ENCODE measurements at places on chromosomes 3 and 15.

GRCh38 chr15:48084759-48085590, 35.8 kb upstream of the SLC24A5 start:
- DNase-seq: peak; percentile 19

DNA sequence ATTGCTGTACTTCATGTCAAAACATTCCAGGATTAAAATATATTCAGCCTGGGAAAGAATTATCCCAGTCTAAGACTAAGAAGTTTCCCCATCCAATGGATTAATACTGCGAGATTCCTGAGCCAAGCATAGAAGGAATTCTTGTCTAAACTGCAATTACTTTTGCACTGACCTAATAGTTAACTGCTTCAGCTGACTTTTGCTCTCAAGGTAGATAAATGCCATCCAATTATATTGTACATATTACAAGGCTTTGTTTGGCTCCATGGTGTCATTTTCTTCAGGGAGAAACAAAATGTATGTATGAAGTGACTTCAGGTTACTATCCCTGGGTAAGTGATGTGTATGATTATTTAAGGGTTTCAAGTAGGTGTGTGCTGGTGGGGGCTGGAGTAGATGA, 6.1 kb upstream of the IFT57 start:
- no peak for DNase-seq

DNA sequence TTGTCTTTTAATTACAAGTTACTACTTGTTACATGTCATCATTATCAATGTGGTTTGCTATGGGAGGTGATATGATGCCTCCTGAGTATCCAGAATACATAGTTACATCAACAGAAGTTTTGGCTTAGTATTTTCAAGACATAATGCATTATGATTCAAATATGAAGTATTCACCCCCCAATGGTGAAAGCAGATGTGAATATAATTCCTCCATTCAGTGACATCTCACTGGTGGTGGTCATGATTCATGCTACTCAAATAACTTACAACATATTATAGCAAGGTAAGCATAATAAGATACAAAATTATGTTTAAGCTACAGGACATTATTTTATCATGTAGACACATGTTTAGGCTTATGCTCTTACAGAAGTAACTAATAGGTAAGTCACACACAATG, 34.9 kb upstream of the TTBK2 start:
- peak; percentile 65 for DNase-seq

GRCh38 chr3:138390582-138390932, 42.2 kb downstream of the MRAS start:
- DNase-seq: no peak

GRCh38 chr15:78437107-78437761, 782 bp upstream of the IREB2 start:
- no peak for DNase-seq

- DNase-seq: no peak
Measured at GRCh38 chr15:77039848-77040247, 31.1 kb downstream of the TSPAN3 start.

DNA sequence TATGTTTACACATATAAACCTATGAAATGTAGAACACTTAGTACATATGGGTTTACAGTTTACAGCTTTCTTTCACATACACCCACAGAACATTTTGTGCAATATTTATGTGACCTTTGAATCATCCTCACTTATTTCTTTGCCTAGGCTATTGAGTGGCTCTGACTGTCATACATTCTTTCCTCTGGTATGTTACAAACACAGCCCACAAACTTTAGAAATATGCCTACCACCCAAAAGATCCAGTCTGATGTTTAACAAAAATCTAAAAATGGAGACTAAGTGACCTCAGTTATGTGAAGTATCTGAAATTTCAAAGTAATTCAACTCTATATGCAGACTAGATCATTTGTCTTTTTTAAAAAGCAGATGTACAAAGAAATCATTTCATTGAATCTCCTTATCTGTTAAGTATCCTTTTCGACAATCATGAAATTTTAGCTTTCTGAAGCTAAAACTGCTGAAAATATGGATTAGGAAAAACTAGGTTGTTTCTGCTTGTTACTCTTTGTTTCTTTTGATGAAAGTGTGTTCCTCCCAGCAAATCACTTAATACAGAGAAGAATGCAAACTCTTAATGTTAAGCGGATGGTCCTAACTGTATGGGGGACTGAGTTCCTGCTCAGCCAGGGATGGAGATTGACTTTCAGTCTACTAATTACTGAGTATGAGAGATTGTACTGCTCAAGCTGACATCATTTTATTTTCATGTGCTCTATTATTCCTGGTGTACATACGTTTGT, 27.7 kb downstream of the CCDC54 start:
- DNase-seq: peak; percentile 84

- no peak for DNase-seq
Measured at GRCh38 chr3:77902675-77903074, 862.8 kb downstream of the ROBO2 start.

GRCh38 chr15:46127361-46127874, 492.6 kb downstream of the SQOR start:
- DNase-seq: peak; percentile 65

GRCh38 chr15:99104788-99105513, at the start of gene SYNM:
Gene SYNM, plus strand, starts transcription at chr15:99105080. Its CDS starts 120 bp downstream, at chr15:99105200.
- DNase-seq: peak; percentile 82

GRCh38 chr3:119418641-119419040, 44.8 kb downstream of the TMEM39A start:
- DNase-seq: peak; percentile 19

- no peak for DNase-seq
Measured at GRCh38 chr3:52292247-52293065, 4.8 kb downstream of the GLYCTK start.

GRCh38 chr3:52174896-52175295, 20.7 kb upstream of the POC1A start:
- DNase-seq: no peak

- DNase-seq: no peak
Measured at GRCh38 chr3:130312374-130312773, 33.1 kb upstream of the COL6A5 start.

DNA sequence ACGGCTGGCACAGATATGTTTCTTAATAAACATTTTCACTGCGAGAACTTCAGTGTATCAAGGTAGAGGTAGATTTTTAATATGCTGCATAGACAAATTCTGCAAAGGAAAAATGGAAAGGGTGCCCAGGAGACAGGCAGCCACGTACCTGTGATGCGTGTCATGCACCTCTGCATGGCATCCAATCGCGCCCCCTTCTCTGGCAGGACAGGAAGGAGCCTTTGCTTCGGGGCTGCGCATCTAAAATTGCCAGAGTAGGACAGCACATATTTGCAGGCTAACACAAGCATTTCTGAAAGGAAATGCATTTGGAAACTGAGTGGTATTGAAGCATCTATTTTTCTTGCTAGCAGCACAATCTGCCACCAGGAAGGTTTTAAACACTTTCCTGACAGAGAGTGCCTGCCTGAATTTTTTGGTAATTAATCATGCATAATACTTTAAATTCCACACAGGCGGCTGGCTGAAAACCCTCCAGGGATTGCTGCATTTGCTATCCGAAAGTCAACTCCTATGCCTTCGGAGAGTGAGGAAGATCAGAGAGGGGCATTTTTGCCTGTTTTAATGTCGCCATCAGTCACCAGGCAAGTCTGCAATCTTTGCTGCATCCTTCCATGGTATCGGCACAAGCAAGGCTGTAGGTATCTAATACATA, 165.1 kb upstream of the ATP10A start:
- peak; percentile 64 for DNase-seq

DNA sequence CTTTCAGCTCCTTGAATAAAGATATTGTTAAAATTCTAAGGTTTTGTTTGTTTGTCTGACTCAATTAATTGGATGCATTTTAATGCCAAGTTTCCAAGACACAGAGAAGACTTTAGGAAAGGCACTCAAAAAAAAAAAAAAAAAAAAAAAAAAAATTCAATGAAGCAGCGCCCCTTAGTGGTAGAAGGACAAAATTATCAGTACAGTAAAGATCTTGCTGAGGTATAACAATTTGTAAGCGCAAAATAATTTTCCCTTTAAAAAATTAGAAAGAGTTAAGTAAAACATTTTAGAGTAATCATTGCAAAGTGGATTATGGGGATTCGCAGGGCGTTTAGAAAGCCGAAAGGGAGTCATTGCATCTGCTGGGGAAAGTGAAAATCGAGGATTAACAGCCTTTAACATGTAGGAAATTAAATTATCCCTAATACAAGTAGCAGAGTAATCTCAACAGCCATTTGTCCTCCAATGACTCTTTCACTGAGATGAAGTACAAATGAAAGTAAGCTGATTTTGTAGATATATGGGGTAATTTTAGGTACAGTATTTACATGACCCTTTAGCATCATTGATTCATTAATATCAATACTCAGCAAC, 5.8 kb upstream of the DIS3L start:
- DNase-seq: peak; percentile 40

DNA sequence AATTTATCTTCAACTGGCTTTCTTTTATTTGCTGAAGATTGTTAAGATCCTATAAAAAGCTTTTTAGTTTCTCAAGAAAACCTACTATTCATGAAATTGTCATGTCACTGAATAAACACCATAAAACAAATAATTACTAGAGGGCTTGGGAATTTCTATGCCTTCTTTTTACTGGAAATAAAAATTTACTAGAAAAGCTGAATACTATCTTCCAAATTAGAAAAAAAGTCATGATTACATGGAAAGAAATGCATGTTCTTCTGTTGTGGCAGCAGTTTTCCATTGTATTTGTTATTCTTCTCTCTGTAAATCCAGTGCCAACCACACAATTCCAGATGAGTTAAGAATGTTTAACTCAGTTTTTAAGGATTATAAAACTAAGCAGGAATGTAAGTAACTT, 153.8 kb downstream of the RAP2B start:
- DNase-seq: peak; percentile 46

GRCh38 chr15:77059786-77060361, 11.0 kb downstream of the TSPAN3 start:
- no peak for DNase-seq

DNA sequence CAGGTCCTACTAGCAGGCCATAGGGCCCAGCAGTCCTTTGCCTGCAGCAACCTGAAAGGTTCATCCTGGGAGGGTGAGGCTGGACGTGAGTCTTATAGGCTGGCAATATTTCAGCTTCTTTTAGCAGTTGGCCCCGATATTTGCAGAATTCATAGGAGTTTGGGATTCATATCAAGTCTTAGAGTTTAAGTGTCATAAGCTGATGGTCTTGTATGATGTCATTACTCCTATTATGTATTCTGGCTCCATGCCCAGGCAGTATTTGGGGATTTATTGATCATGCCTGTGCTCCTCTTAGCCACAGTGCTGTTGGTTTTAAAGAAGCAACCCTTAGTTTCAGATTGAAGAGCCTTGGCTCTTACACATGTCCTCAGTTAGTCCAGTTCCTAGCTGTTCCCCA, 41.3 kb upstream of the POLR2M start:
- DNase-seq: no peak

GRCh38 chr15:58246041-58246440, 107.9 kb downstream of the AQP9 start:
- DNase-seq: no peak

- DNase-seq: no peak
Measured at GRCh38 chr3:107650788-107651187, 128.0 kb downstream of the BBX start.

DNA sequence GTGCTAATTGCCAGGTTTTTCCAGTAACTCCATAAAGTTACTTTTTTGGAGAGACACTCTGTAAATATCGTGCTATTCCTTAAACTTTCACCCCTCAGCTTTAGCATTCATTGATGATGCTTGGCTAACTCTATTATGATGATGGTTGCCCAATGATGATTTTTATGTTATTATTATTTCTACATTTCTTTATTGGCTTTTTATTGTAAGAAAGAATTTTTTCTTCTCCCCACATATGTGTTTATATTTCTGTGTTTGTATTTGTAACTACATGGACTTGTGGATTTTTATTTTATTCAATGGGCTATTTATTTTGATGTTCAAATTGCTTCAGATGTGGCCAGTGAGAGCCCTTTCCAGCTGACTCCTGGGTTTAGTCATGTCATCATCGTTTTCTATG, 162.5 kb upstream of the BHLHE40 start:
- DNase-seq: no peak

DNA sequence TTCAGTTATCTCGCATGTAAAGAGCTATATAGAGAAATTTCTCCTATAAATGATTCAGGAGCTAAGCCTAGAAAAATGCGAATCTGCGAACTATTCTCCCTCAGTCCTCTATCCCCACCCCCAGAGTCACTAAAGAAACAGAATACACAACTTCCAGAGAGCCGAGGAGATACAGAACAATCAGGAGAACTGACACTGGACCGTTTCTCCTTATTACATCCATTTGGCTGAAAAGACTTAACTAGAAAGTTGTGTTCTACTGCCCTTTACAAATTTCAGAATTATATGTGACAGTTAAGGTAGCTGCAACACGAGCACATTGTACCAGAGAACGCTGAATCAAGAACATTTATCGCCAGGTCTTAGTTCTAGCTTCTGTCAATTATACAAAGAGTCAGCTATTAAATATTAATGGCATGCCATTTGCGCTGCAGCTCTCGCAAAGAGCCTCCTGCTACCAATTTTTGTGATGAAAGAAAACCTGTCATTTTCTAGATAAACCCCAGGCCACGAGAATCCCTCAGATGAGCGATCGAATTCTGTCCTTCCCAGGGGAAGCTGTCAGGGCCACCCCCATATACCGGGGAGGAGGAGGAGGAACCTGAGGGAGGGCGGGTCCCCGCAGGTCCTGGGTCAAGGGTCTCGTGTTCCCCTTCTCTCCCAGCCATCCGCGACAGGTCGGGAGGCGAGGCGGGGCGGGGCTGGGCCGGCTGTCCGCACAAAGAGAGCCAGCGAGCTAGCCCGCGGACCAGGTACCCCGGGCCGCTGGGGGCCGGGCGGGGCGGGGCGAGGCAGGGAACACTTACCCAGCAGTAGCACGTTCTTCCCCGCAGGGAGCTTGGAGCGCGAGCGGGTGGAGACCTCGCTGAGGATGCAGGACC, 878 bp downstream of the DYNC1LI1 start:
- peak; percentile 68 for DNase-seq

DNA sequence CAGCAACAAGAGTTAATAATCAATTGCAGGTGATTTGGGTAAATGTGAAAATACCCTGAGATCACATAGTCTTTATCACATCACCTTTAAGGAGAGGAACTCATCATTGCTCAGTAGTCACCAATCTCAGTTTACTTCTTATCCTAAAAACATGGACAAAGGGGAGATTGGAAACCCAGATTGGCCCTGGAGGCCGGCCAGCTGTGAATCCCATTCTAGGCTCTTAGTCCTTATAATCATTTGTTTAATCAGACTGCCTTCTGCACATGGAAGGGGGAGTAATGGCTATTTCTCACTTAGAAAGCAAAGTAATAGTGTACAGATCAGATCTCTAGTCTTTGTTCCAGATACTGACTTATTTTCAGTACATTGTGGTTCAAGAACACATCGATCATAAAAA, 37.2 kb upstream of the CPB1 start:
- no peak for DNase-seq

- DNase-seq: no peak
Measured at GRCh38 chr3:96966181-96966929, 152.0 kb downstream of the EPHA6 start.
